Inflammatory macrophage treated with lipopolysaccharide for 1 hour (primary cell): ENCODE measurements at places on chromosomes 12 and 14.

DNA sequence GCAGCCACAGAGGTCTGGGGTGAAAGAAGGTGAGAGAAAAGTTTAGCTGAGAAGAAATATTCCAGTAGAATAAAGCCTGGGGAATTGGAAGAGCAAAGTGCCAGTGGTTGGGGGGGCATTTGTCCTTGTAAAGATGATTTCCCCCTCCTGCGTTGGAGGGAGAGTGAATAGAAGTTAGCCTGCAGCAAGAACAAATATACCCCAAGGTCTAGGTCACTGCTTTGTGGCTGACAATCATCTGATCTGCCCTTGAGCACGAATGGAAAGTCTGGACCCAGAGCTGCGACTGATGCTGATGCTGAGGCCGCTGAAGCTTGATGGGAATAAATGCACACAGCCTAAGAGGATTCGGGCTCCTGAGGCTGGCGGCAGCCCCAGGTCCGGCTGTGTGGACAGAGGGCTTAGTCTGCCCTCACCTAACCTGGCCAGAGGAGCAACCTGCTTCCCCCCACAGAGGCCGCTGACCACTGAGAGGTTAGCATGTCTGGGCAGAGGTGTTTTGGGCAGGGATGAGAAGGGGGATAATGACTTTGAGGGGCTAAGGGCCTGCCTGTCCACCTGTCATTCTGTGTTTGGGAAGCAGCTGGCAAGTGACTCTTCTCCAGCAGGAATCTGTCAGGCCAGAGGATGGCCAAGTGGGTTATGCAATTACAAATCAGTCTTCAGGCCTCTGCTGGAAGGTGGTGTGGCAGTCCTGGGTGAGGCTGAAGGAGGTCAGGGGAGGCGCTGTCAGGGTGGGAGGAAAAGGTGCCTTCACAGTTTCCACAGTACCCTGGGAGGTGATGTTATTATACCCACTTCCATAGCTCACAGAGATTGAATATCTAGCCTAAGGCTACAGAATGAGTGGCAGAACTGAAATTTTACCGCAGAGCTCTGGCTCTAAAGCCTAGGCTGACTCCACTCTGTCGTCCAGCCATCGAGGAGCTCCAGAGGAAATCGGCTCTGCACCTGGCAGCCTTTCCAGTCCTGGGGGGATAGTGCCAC, 11.7 kb downstream of the TUBA1C start:
- no peak for DNase-seq

- no peak for DNase-seq
Observed at GRCh38 chr14:35525695-35526094, 8.3 kb upstream of the INSM2 start.

DNA sequence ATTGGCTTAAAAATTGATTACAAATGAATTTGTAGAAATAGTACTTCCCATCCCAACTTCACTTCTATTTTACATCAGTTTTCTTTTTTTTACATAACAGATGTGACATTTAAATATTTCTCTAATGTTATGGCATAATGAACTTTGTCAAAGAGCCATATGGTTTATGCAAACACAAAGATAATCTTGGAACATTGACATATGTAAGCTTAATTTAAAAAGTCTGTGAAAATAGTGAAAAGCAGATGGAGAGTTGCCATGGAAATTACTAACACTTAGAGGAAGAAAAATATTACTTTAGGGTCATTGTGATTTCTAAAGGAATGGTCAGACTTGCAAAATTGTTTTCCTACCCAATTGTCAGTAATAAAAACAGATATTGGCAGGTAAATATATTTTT, 232.4 kb downstream of the AEBP2 start:
- DNase-seq = no peak

DNA sequence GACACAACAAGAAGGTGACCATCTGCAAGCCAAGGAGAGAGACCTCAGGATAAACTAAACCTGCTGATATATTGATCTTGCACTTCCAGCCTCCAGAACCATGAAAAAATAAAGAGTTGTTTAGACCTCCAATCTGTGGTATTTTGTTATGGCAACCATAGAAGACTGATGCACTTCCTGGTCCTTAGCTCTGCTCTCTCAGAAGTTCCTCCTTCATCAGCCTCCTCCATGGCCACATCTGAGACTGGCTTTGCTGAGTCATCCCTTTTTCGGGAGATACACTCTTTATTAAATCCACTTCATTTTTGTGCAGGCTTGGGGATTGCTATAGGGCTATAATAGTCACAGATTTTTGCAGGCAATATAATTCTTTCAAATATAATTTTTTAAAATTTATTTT, 89.6 kb upstream of the ATF7IP start:
- peak; percentile 42 for DNase-seq

- DNase-seq = no peak
Observed at GRCh38 chr12:103387385-103387784, 108.4 kb downstream of the C12orf42 start.

DNA sequence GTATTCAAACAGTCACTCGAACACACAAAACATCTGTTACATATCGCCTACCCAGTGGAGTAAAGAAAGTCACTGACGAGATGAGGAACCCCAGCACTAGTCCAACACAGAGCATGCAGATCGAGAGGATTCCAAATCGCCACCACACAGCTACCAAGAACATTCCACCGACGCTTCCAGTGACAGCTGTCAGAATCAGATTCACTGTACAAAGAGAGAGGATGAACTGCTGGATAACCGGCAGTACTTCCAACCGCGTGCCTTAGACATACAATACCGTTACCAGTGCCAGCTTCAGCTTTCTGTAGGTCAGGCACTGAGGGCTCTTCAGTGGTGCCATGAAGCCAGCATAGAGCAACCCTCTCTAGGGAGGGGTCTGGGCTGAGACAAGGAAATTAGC, 34.5 kb downstream of the TM7SF3 start:
- no peak for DNase-seq

DNA sequence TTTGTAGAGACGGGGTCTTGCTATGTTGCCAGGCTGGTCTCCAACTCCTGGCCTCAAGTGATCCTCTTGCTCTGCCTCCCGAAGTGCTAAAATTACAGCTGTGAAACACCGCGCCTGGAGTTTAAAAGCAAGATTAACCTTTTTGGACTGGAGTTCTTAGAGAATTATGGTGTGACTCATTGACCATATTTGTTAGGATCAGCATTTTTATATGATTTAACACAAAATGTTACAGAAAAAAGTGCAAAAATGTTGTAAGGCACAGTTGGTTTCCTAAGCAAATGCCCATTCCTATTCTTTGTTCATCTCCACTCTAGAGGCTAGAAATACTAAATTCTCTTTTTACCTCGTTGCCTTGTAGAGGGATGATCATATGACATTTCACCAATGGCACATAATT, 27.6 kb downstream of the SLC35E3 start:
- DNase-seq = no peak

DNA sequence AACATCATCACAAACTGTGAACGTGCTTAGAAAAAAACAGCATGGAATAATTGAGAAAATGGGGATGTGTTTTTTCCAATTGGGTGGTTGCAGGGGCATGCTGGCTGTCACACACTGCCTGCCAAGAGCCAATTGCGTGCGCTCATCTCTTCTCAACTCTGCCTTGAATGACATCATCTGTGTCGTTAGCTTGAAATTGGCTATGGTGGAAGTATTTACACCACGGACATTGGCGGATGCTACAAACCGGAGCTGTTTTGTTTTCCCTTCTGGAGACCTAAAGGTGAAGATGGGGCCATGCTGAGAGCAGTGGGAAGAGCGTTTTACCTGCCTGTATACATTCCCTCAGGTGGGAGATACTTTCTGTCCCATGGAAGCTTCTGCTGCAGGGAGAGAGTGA, 71.5 kb downstream of the PRMT8 start:
- no peak for DNase-seq

DNA sequence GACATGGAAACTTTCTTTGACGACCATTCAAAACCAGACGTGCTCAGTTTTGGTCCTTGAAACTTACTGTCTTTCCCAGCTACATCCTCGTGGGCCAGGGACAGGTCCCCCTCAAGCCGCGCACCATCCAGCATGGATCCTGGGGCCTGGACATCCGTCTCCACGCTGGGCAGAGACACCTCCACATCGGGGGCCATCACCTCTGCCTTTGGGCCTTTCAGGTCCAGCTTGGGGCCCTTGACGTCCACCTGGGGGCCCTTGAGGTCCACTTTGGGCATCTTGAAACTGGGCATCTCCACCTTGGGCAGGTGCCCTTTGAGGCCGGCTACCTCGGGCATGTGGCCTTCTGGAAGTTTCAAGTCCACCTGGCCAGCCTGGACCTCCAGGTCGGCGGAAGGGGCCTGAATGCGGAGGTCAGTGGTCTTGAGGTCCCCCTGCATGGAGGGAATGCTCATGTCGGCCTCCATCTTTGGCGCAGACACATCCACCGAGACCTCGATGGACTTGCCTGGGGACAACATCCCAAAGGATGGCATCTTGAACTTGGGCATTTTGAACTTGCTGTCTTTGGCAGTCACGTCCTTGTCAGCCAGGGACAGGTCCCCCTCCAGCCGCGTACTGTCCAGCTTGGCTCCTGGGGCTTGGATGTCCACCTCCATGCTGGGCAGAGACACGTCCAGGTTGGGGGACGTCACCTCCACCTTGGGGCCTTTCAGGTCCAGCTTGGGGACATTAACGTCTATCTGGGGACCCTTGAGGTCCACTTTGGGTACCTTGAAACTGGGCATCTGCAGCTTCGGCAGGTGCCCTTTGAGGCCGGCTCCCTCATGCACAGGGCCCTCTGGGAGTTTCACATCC, 17.1 kb downstream of the PLD4 start:
- no peak for DNase-seq

GRCh38 chr14:76019676-76020075, 34.1 kb downstream of the IFT43 start:
- no peak for DNase-seq

- DNase-seq = no peak
Observed at GRCh38 chr12:46460682-46461210, 88.2 kb upstream of the SLC38A2 start.

DNA sequence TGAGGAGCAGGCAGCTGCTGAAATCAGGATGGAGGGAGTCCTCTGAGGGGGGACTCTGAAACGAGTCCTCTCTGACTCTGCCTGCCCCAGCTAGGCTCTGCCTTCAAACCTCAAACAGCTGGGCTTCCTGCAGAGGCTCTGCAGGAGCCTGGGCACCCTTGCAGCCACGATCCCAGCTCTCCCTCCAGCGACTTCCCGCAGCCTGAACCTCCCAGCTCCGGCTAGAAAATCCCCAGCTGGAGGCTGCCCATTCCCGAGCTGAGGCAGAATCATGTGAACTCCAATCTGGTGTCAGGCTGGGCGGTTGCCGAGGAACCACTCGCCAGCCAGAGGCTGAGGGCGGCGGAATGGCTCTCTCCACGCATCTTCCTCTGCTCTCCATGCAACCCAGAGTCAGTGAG, at the start of gene GPR68:
GPR68 (minus strand) TSS at position 204 of the 401 bp plus-strand sequence. CDS start 9,654 bp downstream, outside the sequence.
- peak; percentile 83 for DNase-seq

GRCh38 chr12:24902511-24903328, 46.2 kb downstream of the BCAT1 start:
- DNase-seq = peak; percentile 32

DNA sequence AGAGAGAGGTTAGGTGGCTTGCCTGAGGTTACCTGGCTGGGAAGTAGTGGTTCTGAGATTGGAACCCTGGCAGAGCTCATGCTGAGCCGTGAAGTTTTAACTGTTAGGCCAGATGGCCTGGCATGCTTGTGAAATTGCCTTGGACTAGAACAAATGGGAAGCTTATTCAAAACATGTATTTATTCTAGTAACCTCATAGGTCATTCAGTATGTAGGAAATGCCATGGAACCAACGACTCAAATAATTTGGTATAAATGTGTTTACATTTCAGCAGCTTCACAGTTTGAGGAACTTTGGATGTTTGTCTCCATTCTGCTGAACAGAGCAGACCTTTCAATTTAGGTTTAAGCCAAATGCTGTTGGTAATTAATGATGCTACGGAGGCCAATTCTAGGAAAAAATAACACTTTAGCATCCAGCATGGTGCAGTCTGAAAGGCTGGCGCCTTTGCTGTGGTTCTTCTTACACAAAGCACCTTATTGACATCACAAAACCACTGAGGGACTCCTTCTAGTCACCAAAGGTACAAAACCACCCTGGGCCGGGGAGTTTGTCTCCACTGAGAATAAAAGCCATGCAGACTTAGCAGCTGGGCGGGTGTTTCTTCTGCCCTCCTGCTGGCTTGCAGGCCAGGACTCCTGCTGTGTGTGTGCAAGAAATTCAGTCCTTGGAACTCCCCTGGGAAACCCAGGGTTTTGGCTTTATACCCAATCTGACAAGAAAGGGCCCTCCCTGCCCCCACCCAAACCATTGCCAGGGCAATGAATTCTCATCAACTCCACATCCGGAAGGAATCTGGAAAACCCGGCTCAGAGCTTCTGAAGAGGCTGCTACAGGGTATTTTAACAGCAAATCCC, 64.2 kb downstream of the ELK3 start:
- DNase-seq = no peak

DNA sequence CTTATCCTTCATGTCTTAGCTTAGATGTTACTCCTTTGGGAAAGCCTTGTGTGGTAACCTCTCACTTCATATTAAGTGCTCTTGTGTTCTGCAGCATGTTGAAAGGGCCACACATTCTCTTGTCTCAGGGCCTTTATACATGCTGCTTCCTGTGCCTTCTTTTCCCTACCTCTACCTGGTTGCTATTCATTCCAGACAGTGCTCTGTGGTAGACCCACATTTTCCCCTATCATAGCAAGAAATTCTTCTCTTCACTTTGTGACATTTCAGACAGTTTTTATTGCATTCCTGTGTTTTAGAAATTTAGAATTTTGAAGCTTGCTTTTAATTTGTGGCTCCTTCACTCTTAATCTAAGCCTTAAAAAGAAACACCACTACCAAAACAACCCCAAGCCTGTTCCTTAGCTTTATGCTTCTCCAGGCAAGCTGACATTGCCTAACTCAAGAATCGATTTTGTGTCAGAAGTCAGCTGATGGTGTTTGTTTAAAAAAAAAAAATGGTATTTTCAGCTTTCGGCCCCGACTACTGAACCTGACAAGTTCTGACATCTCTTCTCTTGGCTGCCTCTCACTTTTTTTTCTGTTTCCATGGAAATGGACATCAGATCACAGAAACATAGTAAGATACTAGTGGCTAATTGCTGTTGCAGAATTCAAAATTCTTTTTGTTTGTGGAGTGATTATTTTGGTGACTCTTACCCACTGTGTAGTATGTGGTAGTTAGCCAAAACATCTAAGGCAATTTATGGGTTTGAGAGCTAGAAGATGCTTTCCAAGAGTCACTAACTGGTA, 156.3 kb downstream of the NUBPL start:
- no peak for DNase-seq

GRCh38 chr14:22884076-22884737, 1.2 kb downstream of the REM2 start:
- peak; percentile 31 for DNase-seq

DNA sequence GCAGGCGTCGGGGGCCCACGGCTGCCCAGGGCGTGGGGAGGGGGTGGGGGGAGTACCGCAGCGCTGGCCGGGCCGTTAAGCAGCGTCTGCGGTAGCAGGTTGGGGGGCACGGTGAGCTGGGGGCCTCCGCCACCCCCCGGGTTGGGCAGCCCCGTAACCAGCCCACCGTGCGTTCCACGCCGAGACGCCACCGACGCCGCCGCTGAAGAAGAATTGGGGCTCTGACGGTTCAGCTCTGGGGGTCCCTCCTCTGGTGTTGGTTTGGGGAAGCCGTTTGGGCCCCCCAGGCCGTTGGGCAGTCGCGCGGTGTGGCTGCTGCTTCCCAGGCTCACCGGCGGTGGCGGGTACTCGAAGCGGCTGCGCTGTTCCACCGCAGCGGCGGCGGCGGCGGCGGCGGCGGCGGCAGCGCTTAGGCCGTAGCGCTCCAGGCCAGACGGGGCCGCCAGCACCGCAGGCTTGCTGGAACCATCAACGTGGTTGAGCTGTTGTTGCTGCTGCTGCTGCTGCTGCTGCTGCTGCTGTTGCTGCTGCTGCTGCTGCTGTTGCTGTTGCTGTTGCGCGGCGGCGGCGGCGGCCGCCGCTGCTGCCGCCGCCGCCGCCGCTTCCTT, 1.5 kb downstream of the IRF2BPL start:
- no peak for DNase-seq

- peak; percentile 94 for DNase-seq
Observed at GRCh38 chr12:121802843-121803698, 738 bp upstream of the SETD1B start.
